ENCODE measurements at places on chromosomes 7 and 10.

DNA sequence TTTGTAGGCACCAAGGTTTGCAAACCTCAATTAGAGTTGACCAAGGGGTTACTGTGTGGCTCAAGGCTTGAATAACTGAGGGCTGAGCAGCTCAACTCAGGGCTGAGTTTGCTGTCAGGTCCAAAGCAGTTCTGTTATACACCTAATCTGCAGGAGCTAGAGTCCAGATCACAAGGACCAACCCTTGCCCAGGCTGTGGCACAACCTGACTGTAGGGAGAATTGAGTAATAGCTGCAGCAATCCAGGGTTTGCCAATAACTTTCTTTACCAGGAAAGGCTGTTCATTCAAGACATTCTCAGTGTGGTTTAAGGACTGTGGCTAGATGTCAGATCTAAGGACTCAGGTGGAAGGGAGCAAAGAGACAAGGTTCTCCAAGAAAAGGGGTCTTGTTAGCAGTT, 115.6 kb upstream of the IMMP2L start:
- DNase-seq: no peak

DNA sequence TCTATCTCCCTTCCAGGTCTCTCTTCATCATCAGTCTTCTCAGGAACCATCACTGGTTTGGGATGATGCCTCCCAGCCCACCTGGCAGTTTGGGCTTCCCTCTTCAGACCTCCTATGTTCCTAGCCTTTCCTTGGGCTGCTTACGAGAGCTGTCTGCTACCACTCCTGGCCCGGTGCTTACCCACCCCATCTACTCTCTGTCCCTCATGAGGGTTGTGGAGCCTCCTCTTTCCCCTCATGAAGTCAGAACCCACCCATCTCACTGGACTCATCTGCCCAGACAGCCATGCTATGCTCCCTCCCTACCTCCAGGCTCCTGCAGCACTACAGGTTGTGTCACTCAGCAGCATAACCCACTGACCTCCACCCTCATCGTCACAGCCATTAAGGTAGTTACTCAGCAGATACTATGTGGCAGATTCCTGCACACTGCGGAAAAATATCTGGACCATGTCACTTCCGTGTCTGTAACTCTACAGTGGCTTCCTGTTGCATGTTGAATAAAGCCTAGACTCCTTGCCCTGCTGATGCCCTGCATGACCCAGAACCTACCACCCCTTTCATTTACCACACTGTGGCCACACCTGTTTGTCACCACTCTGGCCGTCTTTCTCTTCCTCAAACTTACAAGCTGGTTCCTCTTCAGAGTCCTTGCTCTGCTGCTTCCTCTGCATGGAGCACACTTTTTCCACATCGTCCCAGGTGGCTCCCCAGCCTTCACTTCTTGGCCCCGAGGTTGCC, 2.0 kb downstream of the DBNL start:
- DNase-seq: no peak

- no peak for DNase-seq
Measured at GRCh38 chr7:129643550-129644170, 32.1 kb downstream of the NRF1 start.

DNA sequence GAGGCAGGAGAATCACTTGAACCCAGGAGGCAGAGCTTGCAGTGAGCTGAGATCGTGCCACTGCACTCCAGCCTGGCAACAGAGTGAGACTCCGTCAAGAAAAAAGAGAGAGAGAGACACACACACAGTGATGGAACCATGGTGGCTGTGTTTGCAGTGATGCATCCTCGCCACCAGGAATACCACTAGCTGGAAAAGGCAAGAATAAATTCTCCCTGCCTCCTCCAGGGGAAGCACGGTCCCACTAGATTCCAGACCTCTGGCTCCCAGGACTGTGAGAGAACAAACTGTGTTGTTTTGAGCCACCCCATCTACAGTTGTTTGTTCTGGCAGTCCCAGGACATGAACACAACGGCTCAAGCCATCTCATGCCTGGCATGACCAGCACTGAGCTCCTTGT, 320.3 kb upstream of the FOXK1 start:
- no peak for DNase-seq

DNA sequence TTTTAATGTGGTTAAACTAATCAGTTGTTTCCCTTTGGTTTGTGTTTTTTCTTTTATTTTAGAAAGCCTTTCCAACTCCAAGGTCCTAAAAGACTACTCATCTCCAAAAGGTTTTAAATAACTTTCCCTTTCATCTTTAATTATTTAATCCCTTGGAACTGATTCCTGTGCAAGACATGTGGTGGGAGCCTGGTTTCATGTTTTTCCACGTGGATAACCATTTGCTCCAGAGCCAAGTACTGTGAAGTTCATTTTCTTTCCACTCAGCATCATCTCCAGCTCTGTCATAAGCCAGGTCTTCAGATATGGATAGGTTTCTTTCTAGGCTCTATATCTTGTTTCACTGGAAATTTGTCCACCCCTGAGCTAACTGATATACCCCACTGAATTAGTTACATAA, 16.7 kb downstream of the PPP1R3C start:
- DNase-seq: no peak

- no peak for DNase-seq
Measured at GRCh38 chr7:156374335-156374734, 266.2 kb upstream of the RNF32 start.

DNA sequence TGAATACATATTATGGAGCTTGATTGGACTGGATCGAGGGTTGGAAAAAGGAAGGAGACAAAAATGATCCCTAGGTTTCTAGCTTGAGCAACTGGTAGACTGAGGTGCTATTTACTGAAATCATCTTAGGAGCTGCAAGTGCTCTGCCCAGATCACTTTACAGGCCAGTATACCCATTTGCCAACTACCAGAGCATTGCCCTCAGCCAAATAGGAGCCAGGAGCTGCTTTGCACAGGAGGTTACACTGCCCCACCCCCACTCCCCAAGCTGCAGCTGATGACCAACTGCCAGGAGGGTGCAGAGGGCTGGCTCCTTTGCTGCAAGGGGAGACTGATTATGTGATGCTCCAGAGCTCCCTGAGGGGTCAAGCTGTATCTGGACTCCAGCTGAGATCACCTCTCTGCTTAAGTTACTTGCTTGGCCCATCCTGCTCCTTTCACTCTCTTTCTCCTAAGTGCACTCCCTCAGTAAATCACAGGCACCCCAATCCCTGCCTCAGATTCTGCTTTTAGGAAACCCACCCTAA, 275.4 kb downstream of the ZEB1 start:
- DNase-seq: no peak

- DNase-seq: no peak
Measured at GRCh38 chr7:148325208-148325607, 265.4 kb upstream of the C7orf33 start.

GRCh38 chr10:77580482-77580881, 57.1 kb downstream of the KCNMA1 start:
- no peak for DNase-seq

Measured in sciatic nerve (tissue), 2 donors.